ENCODE measurements at places on chromosomes 11 and 22.
A peak's percentile ranks its signal among the peaks of the same experiment; 100 is the strongest.

DNA sequence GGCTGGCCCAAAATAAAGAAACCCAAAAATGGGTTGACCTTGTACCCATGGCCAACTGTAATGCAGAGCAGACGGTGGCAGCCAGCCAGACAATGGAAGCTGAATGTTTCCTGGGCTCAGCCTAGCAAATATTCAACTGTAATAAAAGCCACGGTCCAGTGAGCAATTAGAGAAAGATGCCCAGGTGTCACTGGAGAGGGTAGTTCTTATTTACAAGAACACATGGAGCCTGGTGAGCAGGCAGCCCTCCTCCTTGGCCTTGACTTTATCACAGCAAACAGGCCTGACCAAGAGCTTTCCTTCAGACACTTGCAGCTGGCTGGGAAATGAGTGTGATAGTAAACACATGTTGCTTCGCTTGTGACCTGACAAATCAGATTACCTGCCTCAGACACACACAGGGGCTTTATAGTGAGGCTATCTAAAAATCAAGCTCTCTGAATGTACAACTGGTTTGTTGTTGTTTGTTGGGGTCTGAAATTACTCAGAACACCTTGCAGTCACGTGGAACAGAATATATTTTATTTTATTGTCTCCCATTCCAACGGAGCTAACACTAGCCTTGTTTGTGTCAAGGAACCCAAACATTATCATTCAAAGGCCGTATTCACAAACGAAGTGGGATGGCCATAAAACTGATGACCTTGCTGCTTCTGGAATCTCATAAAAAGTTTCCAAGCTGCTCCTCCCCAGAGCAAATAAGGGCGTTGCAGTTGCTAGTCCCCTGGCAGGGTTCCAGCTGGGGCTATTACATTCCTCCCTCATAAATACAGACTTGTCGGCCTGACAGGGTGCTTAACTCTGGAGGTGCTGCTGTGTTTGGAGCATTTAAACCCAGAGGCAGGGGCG is 161.1 kb downstream of the BBOX1 start:
- DNase-seq = peak; percentile 67

GRCh38 chr11:94910270-94910669 is 63.1 kb downstream of the CWC15 start:
- no peak for DNase-seq

DNA sequence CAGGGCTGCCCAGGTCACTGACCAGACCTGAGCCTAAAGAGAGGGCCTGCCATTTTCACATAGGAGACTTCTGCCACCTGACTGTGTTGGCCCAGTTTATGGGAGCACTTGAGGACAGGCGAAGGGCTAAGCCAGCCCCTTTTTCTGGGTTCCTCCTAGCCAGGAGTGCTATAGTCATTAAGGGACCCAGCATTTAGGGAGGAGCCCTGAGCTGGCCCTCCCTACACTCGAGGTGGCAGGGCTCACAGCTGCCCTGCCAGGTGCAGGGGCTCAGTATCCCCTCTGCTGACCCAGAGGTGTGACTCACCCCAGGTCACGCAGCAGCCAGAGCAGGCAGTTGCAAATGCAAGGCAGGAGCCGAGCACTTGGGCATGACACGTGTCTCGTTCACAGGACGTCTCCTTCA is 86.3 kb upstream of the CRYBB3 start:
- DNase-seq = no peak

- peak; percentile 74 for DNase-seq
These were observed 252.0 kb downstream of the CTTN start for GRCh38 chr11:70650075-70650909.

GRCh38 chr11:45856044-45856468 is 8.8 kb downstream of the CRY2 start:
- DNase-seq = no peak

DNA sequence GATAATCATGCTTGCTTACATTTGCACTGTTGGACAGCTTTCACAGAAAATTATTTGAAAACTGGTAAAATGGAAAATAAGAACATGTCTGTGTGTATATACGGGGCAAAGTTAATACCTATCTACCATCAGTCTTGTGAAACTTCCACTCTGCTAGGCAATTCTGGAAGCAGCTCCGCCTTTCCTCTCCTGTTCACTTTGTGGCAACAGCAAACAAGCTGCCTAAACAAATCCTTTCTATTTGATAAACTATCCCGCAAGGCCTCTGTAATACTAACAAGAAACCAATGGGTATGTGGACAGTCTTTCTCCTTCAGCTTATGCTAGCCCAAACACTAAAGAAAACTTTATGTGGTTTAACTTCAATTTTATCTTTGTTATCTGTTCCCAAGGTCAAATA is 39.2 kb upstream of the RAPSN start:
- no peak for DNase-seq

DNA sequence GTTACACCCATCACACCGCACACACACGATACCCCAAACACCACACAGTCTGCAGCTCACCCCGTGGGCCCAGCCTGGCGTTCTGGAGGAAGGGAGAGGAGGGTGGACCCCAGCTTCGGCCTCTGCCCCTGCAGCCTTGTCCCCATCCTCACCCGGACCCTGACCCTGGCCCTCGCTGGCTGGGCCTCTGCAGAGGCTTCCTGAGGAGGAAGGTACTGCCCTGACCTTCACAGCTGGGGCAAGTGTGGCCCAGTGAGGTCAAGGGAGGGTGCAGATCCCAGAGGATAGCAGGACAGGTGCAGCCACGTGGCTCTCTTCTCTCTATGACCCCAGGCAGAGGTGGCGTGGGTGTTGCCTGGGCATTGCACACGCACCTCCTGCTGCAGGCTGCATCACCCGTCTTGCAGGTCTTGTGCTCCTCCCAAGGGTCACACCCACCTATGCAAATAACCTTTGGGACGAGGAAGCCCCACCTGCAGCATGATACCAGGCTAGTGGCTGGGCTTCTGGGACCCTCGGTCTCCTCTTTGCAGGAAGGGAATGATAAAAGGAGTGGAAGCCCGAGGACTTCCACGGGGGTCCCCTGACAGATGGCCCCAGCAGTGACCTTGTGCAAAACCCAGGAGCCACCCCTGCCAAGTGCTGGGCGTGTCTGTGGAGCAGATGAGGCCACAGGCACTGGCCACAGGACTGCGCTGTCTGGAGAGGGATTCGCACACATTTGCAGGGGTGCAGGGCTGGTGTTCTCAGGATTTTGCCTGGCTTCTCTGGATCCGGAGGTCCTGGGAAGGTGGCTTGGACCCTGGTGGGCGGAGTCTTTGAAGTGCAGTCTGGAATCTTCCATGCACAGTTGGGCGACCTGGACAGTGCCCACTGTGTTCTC is 1241.5 kb downstream of the BRD1 start:
- no peak for DNase-seq

DNA sequence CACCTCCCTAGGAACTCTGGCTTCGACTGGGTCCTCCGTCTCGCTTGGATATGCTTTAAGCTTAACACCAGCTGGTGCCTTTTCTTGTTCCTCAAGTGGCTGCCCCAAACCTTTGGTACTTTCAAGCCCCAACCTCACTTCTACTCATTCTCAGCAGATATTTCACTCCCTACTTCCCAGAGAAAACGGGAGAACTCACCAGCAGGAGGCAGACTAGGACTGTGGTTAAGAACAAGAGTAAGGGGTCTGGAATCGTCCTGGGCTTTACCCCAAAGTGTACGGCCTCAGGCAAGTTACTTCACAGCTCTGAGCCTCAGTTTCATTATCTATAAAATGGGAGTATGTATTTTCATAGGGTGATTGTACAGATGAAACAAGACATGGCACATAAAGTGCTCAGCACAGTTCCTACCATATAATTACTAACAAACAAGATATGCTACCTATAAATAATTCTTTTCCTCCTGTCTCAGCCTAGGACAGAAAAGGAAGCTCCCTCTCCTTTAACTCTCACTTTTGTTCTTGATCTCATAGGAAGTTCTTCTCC is 37.8 kb downstream of the PAMR1 start:
- peak; percentile 82 for DNase-seq

GRCh38 chr11:112238041-112238440 is 11.8 kb downstream of the PTS start:
- DNase-seq = no peak

DNA sequence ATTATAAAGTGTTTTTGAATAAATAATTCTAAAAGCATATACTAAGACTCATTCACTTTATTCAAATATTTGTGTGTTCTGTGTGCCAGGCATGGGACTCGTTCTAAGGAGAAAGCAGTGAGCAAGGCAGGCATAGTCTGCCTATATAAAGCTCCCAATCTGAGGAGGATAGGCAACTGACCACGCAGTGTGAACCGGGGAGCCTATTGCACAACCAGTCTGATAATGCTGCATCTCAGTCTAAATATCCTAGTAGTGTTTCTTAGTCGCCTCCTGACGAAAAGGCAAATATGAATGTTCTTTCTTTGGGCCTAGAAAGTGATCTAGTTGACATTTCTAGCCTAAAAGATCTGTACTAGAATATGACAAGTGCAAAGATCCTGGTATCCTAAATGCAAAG is 98.3 kb downstream of the C11orf65 start:
- DNase-seq = peak; percentile 11

GRCh38 chr22:38042488-38042790 is 14.8 kb upstream of the PICK1 start:
- no peak for DNase-seq

DNA sequence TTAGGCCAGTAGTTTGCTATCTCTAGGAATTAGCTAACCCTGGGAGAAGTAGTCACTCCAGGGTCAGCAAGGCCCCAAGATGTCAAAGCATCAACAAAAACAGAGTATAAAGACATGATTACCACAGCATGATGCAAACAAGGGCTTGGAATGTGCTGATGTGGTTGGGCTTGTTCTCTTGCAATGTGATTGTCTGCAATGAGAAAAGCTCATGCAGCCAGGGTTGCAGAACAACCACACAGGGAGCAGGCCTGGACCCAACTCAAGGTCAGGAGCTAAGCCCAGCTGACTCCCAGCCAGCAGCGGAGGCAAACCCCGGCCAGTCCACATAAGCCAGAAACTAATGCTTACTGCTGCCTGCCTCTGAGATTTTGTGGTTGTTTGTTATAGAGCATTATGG is 132.4 kb upstream of the ZC3H12C start:
- DNase-seq = peak; percentile 99

GRCh38 chr11:72422414-72422813 is 11.9 kb downstream of the CLPB start:
- DNase-seq = no peak

DNA sequence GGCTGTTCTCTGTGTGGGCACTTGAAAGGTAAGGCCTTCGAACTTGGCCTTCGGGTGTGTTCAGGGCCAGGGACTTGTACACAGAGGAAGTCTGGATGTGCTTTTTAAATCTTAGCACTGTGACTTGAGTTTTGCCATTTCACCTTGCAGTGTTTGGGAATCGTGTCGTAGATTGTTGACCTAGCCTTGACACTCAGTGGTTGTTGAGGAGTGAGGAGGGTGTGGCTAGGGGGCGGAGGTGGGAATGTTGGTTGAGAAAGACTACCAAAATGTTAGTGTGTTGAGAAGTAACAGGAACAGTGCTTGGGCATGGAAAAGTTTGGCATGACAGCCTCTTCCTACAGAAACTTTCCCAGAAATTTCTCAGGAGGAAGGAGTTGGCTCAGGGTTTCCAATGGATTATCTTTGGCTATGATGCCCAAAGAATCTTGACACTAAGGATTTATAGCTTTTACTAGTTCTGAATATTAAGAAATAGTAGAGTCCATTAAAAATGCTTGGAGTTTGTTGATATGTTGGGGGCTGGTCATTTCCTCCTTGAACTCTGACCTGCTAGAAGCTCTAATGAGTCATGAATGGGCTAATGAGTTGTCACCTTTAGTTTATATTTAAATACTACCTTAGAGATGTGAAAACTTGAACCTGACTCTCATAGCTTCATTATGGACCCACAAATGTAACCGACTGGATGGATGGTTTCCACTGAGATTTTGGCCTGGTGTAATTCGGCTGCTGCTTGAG is 40.6 kb downstream of the BARX2 start:
- DNase-seq = no peak

DNA sequence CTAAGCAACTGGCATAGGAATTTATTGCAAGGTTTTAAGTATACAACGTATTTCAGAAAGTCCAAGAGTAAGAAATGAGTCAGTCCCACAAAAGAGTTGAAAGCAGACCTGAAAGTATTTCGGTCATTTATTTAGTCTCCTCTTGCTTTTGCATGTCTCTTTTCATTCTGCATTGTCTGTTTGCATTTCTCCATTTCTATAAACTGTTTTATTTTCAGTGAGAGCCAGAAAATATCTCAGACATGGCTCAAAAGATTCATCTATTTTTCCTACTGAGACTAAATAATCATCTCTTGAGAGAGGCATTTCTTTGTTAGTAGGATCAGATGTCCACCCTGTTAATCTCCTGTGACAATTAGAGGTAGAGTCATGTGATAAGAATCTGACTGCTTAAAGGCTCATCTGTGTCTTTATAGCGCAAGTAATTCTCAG is 219.1 kb upstream of the CCDC179 start:
- DNase-seq = peak; percentile 55

GRCh38 chr11:11382858-11383532 is 29.9 kb upstream of the CSNK2A3 start:
- DNase-seq = peak; percentile 63

DNA sequence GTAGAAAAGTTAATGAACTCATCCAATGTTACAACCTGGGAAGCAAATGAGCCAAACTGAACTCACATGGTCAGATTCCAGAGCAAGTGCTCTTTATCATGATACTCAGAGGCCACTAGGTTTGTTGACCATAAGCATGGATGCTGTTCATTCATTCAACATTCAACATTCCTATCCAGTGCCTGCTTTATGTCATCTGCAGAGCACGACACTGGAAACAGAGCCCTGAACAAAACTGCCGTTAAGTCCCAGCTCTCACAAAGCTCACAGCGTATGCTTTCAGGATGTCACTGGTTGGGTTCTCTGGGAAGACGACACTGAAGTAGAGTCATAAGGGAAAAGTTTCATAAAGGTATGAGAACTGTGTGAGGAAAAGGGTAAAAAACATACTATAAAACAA is 105.8 kb upstream of the TRIM77 start:
- no peak for DNase-seq

DNA sequence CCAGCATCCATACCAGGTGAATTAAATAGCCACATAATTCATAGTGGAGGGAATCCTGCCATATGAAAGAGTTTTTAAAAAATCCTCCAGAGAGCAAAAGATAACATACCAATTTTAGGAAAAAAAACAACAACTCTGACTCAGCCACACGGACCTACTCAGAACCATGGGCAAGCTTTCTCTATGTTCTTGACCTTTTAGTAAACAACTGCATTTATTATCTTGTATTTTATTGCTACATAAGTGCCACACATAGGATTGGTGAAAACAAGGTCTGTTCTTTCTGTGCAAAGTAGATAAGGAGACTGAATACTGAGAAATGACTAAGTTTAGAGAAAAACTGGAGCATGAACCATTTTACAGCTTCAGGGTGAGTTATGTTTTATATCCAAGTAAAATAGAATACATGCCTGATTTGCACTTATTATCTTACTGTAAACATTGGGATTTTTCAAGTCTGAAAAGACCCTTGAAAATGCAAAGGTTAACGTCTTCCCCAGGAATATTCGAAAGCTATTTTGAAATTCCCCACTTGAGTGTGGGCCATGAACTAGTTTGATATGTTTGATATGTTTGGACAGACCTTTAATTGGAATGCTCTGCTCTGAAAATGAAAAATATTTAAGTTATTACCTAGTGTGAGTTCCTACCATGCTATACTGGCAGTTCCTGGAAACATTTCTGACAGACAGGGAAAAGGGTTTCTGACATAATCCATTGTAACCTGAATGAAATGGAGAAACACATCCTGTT is 89.5 kb upstream of the DDI1 start:
- DNase-seq = peak; percentile 42

GRCh38 chr22:44108076-44108475 is 72.6 kb upstream of the PARVG start:
- no peak for DNase-seq

- DNase-seq = peak; percentile 69
These were observed 2.0 kb downstream of the HEPN1 start for GRCh38 chr11:124920870-124921609.
